ENCODE measurements at places on chromosomes 4 and X. TPM values are rescaled to one million over a fixed set of nuclear protein-coding genes. Genes with fewer than 3 reads are reported as not detected.
A peak's percentile ranks its signal among the peaks of the same experiment; 100 is the strongest.

- peak; percentile 47 for DNase-seq
Observed at GRCh38 chr4:72975488-72975784, 94.1 kb downstream of the COX18 start.

DNA sequence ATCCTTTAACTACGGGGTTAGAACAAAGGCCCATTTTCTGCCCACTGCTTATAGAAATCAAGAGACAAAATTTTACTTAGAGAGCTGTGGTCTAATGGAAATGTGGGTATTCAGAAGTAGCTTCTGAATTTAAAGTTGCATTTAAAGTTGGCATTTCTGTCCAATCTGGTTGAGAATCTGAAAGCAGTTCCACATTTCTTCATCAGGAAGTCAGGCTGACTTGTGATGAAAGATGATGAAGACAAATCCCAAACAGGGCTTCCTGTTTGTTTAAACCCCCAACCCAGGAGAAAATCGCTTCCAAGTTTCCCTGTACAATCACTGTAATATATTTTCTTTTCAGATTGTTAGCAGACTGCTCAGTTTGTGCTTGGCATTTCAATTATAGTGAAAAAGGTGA is 345.3 kb downstream of the SPRY1 start:
- no peak for DNase-seq

DNA sequence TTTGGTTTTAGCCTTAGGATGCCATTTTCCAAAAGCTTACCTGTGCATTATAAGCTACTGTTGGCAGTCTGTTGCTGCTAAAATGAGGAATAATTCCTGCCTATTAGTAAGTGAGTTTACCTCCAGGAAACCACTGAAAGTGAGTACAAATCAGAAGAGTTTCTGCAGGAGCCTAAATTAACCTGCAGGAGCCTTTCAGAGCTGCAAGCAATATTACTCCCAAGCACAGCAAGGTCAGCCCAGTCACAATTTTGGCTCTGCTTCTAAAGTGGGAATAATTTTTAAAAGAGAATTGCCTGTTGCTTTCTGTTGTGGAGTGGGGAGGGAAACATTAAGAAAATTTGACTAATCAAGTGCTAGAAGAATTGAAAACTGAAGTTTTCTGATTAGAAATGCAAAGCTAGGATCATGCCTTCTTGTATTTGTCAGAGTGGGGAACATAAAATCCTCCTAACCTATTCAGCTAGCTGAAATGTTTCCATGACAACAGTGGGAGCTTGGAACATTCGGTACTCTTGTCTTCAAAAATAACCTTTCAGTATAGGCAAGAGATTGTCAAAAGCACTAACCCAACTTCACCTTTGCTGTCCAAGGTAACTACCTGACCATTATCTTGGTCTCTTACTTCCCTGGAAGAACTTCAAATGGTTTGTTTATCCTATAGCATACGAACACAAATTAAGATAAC is 193.2 kb downstream of the COMMD8 start:
- no peak for DNase-seq

GRCh38 chr4:105895583-105896460 is 551 bp downstream of the NPNT start:
- peak; percentile 19 for DNase-seq

CCDC158 gene
- polyA plus RNA-seq: 0.14 TPM

PPAT gene
- polyA plus RNA-seq: 8.0 TPM

TMEM47 gene
- polyA plus RNA-seq: 146 TPM

GRCh38 chr4:84948056-84948455 is 18.4 kb downstream of the WDFY3 start:
- DNase-seq: peak; percentile 72

GRCh38 chr4:114026447-114026846 is 47.0 kb upstream of the ARSJ start:
- no peak for DNase-seq

- DNase-seq: no peak
Observed at GRCh38 chr4:155079871-155080270, 128.6 kb upstream of the NPY2R start.

DNA sequence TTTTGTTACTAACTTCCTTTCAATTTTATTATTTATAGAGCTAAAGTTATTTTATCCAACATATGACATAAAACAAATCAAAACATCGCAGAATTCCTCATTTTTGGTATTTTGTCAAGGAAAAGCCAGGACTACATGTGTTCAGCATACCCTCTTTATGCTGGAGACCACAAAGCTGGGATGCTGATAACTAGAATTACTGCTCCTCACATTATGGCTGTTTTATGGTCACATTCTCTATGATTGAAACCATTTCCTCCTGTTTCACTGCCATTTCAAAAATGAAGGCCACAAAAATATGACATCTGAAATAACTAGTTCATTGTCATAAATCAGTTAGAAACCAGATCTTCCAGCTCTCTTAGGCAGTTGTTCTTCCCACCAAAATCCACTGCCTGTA is 41.7 kb downstream of the KLHL34 start:
- DNase-seq: no peak

DNA sequence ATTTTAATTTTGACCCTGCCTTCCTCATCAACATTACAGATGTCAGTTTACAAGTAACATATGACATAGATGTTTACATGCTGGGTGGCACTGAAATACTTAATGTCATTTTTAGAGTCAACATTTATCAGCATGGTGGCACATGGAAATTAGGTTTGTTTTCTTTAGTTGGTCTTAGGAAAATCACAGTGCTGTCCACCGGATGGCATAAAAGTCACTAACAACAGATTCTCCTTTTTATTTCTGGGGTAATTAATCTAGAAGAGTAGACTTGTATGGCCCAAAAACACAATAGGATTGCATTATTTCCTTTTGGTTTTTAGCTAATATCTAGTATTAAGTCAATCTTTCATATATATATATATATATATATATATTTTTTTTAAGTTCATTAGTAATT is 88.6 kb upstream of the HHIP start:
- peak; percentile 23 for DNase-seq

DNA sequence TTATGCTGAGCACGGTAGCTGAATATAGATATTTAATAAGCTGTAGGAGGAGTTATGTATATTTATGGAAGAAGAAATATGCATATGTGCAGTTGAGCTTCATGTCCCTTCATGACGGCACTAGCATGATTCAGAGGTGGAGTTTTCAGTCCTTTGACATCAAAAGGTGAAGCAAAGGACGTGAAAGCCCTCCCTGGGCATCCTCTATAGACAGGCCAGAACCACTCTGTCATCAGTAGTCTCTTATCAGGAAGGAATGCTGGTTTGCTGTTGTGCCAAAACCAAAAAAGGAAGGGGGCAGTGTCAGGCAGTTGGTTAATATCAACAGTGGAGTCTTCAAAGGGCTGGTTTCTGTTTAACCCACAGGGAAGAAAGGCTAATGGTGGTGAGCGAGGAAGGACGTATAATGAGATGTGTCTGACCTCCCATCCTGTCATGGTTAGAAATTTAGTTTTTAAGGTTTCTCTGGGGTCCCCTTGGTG is 23.5 kb upstream of the IL2 start:
- peak; percentile 52 for DNase-seq

RBM47 gene
- polyA plus RNA-seq: 0.94 TPM

RHOXF1 gene
- not detected for polyA plus RNA-seq

DNA sequence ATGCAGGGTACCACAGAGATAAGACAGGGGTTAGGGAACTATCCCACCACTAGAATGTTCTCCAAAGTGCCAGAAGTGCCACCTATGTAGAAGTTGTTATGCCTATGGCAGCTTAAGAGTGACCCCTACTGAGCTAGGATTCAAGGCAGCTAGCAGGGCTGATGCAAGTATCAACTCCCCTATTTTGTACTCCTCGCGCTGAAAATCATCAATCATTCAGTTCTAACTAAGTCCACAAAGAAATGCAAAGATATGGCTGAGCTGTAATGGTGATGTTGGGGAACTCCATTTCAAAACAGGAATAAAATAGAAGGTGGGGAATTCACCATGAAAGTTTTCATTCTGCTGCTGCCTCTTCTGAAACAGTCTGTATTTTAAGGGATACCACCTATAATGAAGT is 13.8 kb downstream of the ACSL4 start:
- DNase-seq: no peak

DNA sequence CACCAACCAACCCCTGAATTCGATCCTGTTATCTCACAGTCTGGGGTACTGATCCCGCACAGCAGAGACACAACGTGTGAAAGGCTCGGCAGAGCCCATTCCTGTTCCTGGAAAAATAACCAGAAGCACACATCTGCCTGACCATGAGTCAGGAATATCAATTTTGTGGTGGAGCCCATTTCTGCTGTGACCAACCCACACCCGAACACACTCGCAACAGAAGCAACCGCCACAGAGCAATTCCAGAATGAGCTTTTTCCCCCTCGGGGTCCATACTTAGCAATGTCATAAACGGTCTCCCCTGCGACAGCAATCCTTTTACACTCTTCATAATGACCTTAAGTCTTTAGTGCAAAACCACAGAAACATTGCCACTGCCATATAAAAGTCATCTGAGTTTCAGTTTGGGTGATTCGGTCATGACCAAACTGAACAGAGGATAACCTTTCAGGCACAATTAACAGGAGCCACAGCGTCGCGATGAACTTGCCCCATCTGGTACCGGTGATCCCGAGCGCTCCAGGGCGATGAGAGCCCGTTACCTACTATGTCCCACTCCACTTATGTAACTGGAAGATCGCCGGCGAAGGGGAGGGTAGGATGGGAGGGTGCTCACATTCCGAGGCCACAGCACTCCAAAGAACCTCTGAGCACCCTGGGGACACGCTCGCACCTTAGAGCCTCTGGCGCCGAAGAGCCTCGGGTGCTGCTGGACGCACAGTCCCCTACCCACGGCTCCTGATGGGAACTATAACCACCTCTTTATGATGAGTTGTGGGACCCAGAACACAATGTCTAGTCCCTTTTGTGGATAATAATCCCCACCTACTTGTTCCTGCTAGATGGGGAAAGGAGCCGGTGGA is 1.1 kb downstream of the MECP2 start:
- peak; percentile 71 for DNase-seq

HGFAC gene
- polyA plus RNA-seq: not detected

C4orf50 gene
- not detected for polyA plus RNA-seq

APOOL gene
- 5.9 TPM for polyA plus RNA-seq

DNA sequence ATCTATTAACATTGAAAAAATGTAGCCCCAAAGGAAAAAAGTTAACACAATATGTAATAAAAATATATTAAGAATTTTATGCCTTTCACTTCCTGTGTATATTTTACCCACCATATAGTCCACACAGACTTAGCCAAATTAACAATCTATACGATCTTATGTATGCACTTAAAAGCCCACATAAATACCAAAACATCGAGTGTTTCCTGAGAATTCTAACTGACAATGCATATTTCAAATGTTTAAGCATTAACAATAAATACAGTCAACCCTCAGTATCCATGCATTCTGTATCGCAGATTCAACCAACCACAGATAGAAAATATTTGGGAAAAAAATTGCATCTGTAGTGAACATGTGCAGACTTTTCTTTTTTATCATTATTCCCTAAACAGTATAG is 226.8 kb downstream of the COL25A1 start:
- no peak for DNase-seq

DNA sequence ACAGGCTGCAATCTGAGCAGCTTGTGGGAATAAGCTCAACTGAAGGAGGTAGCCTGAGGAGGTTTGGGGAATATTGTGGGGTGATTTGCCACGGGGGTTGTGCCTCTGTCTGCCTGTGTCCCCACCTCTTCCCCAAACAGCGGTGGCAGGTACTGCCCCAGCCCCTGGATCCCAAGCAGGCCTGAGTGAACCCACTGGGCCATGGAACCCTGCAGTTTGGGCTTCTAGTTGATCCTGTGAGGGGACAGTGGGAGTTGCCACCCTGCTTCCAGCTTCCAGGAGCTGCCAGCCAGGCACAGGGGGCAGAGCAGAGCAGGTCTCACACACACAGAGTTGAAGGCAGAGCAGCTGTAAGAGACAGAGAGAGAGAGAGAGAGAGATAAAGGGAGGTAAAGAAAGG is 97.4 kb downstream of the PJA1 start:
- no peak for DNase-seq

CXCL3 gene
- 2.1 TPM for polyA plus RNA-seq

GRCh38 chr4:125198916-125199315 is 115.8 kb upstream of the FAT4 start:
- peak; percentile 57 for DNase-seq

DNA sequence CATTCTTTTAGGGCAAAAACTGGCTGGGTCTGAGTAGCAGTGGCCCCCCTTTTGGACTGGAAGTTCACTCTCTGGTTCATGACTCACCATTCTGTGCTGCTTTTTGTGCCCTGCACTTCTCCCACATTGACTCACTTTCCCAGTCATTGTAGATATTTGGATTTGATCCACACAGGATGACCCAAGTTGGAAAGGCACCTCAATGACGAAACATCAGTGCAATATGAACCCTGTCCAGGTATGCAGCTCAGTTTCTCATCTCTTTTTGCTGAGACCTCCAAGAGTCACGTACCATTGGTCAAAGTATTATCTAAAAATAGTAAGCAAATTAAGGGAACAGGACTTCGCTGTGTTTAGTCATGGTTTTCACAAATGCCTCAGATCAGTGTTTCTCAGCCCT is 92.7 kb downstream of the CBLL2 start:
- peak; percentile 85 for DNase-seq

FRG2 gene
- not detected for polyA plus RNA-seq

FLNA gene
- 1,377 TPM for polyA plus RNA-seq

GRCh38 chr4:26786916-26787315 is 73.7 kb upstream of the STIM2 start:
- DNase-seq: no peak

SLC10A7 gene
- polyA plus RNA-seq: 4.5 TPM

KLHL13 gene
- 0.11 TPM for polyA plus RNA-seq

CSAG1 gene
- polyA plus RNA-seq: not detected

FAM156B gene
- 17.1 TPM for polyA plus RNA-seq

GRCh38 chrX:31653422-31653821 is 581.6 kb upstream of the FTHL17 start:
- no peak for DNase-seq

DNA sequence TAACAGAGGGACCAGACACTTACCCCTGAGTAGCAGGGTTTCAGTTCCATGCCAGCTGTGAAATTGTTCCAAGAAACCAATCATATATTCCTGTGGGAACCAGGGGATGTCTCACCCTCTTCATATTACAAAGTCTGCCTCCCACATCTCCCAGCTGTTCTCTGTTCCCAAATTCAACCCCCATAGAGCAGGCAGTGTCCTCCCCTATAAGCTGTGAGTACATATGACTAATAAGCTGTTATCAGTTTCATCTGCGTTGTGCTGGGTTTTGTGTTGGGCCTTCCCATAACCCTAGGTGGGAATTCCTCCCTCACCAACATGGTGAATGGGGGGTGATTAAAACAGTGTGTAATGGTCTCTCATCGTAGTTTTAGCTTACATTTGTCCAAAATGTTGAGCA is 41.0 kb downstream of the CEP44 start:
- DNase-seq: peak; percentile 54

- DNase-seq: no peak
Observed at GRCh38 chr4:184643731-184644130, 5.5 kb downstream of the CASP3 start.

GRCh38 chr4:140806163-140806562 is 50.0 kb upstream of the TBC1D9 start:
- DNase-seq: no peak

- DNase-seq: no peak
Observed at GRCh38 chr4:156118507-156119220, 165.0 kb upstream of the CTSO start.

GRCh38 chrX:131068945-131069719 is 11.0 kb downstream of the ARHGAP36 start:
- DNase-seq: peak; percentile 29

GRCh38 chr4:120132935-120133334 is 66.3 kb upstream of the MAD2L1 start:
- no peak for DNase-seq
